Fibroblast of villous mesenchyme (primary cell): ENCODE measurements at places on chromosomes 11 and 22.

DNA sequence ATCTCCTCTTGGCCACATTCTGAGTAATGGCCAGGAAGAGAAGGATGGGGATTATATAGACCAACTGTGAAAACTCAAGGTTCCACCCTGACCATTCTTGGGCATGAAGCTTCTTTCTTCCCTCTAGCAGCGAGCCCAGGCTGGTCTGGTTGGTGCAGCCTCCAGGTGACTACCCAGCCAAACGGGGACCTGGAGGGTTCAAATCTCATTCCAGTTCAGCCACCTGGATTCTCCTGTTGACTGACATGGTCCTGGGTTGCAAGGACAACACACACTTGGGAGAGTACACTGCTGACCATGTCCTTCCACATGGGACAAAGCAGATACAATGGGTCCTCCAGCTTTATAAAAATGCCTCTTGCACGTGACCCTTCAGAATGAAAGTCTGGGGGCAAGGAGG is 67.0 kb downstream of the SHANK2 start:
- no peak for DNase-seq

GRCh38 chr11:12807621-12808020 is 133.4 kb downstream of the TEAD1 start:
- DNase-seq: no peak

- no peak for DNase-seq
These were observed 37.3 kb downstream of the RRP8 start for GRCh38 chr11:6565988-6566703.

- DNase-seq: peak; percentile 42
These were observed at the start of gene MYEOV for GRCh38 chr11:69293819-69294505. Gene MYEOV, plus strand, starts transcription at chr11:69294155. Its CDS starts 1,200 bp downstream, at chr11:69295355.

DNA sequence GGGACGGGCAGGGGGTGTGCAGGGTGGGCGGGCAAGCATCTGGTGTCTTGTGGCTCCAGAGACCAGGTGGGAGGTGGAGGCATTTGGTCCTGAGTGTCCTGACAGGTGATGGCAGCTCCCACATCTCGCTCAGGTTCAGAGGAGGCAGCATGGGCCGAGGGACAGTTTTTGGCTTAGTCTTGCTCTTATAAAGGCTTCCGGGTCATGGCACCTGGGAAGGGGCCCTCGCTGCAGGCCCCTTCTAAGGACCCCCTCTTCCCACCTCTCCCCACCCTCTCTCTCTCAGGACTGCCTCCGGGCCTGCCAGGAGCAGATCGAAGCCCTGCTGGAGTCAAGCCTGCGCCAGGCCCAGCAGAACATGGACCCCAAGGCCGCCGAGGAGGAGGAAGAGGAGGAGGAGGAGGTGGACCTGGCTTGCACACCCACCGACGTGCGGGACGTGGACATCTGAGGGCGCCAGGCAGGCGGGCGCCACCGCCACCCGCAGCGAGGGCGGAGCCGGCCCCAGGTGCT is 9.9 kb downstream of the CCND1 start:
- DNase-seq: no peak

GRCh38 chr11:64372802-64373597 is 14.0 kb downstream of the RPS6KA4 start:
- peak; percentile 80 for DNase-seq

DNA sequence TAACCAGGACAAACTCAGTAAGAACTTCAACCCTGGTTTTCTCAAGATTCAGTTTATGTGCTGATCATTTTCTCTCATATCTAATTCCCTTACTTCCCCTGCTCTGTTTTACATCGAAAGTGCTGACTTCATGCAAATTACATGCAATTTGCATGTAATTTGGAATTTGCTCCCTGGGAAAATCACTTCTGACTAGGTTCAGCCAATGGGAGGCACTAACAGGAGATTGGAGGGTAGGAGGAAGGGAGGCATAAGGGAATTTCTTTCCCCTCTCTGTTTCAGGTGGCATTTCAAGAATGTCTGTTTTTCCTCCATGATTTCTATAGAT is 363.3 kb upstream of the CCDC90B start:
- no peak for DNase-seq

DNA sequence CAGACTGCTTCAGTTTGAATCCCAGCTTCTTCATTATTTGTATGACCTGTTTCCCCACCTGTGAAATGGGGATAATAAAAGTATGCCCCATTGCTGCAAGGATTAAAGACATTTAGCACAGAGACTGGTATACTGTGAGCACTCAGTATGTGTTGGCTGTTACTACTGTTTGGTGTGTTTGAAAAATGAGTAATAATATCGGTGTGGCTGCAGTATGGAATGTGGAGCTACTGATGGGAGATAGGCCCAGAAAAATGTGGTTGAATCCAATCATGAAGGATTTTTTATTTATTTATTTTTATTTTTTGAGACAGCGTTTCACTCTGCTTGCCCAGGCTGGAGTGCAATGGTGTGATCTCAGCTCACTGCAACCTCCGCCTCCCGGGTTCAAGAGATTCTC is 9.1 kb upstream of the C1QTNF4 start:
- DNase-seq: no peak

DNA sequence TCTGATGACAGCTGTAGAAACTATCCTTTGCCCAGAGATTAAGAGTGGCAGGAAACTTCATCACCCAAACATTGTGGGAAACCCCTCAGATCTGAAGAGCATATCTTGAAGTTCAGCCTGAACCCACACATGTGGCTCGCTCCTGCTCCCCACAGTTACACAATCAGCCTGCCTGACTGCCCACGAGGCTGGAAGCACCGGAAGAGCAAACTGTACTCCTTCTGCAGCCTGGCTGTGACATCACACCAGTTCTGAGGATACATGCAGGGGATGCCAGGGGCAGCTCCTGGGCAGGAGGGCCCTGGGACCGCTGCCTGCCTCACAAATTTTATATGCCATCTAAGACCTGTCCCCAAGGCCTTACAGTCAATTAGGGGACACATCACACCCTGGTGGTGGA is 444.4 kb downstream of the BUD13 start:
- no peak for DNase-seq

DNA sequence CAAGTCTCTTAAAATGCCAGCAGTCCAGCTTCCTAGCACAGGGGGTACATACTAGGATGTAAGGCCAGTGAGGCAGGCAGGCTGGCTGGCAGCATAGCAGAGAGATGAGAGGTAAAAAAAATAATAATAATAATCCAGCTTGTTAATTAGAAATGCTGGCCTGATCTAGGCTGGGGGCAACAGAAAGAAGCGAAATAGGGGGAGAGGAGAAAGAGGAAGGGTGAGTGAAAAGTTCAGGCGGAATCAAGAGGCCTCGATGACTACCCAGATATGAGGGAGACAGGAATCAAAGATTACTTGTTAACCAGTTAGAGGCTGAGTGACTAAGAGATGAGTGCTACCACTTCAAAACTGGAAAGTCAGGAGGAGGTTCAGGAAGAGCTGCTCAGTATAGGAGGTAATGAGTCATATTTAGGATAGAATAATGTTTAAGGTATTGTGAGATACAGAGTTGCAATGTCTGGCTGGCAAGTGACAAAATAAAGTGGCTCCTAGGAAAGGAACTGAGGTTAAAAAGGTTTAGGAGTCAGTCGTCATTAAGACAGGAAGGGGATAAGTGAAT is 2.8 kb downstream of the ALKBH8 start:
- DNase-seq: peak; percentile 44

DNA sequence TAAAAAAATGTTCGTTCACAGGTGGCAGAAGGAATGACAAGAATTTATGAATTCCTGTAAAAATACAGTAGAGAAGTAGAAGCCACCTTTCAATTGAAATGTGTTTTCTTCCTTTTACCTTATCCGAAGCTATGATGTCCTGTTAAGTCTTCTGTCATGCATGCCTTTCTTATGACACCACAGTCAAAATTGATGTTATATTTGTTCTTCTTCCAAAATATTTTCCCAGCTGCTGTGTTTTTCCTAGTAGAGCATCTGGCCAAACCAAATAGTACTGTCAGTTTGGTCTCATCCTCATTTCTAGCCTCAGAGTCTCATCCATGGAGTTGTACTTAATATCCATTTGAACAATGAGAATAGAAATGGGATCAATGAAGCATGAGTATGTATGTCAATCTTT is 206.1 kb downstream of the PGR start:
- DNase-seq: peak; percentile 68

DNA sequence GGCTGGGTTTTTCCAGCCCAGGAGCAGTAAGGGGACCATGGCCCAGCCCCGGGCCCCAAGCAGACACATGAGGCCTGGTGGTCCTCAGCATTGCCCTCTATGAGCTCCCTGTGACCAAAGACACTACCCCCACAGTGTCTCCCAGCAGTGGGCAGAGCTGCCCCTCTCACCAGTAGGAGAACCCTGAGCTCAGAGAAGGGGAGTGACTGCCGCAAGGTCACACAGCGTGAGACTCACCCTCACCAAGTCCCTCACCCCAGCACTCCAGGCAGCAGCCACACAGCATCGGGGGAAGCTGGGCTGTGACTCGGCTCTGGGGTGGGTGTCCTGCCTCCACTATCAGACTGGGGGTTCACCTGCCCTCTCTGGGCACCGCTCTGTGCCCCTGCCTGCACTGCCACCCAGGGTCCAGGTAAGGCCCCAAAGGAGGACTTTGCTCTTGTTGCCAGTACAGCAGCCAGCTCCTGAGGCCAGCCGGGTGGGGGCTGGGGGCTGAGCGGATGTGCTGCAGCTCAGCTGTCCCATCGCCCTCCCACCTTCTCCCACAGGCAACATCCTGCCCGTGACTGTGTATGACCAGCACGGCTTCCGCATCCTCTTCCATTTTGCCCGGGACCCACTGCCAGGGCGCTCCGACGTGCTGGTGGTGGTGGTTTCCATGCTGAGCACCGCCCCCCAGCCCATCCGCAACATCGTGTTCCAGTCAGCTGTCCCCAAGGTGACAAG is 7.9 kb upstream of the SH3BP1 start:
- no peak for DNase-seq

DNA sequence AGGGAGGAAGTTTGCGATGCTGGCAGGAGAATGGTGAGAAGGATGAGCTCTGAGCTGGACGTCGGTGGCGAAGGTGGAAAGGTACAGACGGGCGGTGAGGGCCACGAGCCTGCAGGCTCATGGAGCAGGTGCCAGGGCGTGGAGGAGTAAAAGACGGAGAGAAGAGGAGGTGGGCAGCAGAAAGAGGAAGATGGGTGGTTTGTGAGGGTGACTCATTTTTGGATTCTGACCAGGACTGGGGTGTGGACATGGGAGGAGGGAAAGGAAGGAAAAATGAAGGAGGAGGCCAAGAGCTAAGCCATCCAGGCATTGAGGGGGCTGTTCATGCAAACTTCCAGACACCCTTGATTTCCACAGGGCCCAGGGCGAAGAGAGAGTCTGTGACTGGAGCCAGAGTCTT is 3.5 kb downstream of the ZDHHC24 start:
- DNase-seq: no peak

DNA sequence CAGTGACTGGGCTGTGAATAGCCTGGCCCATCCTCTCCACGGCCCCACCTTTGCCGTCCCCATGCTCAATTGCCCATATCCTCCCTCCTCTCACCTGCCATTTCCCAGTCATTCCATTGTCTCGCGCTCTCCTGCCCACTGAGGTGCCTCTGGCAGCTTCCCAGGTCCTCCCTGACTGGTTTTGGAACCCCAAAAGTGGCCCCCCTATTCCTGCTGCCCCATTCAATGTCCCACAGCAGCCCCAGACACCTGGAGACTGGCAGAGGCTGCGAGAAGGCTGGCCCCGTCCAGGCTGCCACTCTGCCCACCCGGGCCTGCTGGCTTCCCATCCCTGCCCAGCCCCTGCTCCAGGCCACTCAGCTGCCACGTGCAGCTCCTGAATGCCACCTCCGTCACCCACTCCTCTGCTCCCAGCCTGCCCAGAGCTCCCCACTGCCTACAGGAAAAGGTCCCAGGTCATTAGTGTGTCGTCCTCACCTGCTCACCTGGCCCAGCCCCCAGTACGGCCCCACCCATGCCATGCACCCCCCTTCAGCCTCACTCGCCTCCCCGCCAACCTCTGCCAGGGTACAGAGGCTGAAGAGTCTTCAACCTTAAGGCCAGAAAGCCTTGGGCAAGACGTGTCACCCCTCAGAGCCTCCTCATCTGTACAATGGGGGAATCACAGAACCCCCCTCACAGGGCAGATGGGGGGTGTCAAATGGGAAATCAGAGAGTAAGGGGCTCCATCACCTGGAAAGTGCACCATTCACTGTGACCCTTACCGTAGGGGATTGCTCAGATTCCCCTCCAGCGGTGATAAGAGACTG is 37.5 kb downstream of the KCNJ4 start:
- DNase-seq: no peak
